ENCODE measurements at places on chromosomes 2 and 18. TPM values are rescaled to one million over a fixed set of nuclear protein-coding genes. Genes with fewer than 3 reads are reported as not detected.

DNA sequence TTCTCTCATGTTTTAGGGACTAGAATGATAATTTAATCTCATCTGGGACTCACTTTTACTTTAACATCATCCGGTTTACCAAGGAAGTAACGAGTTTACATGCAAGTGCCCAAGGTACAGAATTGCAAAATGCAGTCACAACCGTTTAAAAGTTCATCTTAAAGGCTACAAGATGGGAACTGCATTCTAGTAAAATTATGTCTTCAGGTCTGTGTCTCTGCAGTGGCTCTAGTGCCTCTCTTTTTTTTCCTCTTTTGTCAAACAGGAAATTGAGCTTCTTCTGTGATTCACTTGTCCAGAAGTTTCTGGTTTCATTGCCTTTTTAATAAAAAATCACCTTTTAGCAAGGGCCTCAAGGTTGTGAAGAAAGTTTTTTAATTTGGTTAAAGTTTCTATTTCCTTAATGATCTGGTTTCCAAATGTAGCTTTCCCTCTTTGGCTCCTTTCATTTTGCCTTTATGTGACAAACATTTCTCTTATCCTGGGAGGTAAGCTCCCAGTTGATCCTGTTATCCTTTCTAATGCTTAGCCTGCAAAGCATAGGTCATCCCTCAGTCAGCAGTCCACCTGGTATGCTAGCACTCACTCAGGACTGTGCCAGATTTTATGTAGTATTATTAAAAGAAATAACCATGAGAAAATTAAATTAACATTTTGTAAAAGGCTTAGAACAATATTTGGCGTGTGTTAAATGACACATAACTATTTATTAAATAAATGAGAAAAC lies 2.4 kb downstream of the GLS start:
- peak overlapping the region; percentile 79 for H3K4me3 ChIP-seq
- DNase-seq: no peak
- peaks cover 35% of the 10 kb centered on the region for H3K4me1 ChIP-seq
- no peaks in the 10 kb centered on the region for H3K27me3 ChIP-seq
- H3K36me3 ChIP-seq: peaks cover 43% of the 10 kb centered on the region

GRCh38 chr2:146985753-146986152 lies 859.1 kb upstream of the ACVR2A start:
- no peak overlapping the region for H3K27ac ChIP-seq
- peaks cover 7% of the 10 kb centered on the region for H3K27me3 ChIP-seq
- no peak overlapping the region for H3K4me3 ChIP-seq
- H3K36me3 ChIP-seq: no peaks in the 10 kb centered on the region
- no peaks in the 10 kb centered on the region for H3K4me1 ChIP-seq

GRCh38 chr18:21636769-21637168 lies 24.7 kb downstream of the SNRPD1 start:
- H3K4me3 ChIP-seq: no peak overlapping the region
- no peaks in the 10 kb centered on the region for H3K27me3 ChIP-seq
- no peak for DNase-seq
- H3K36me3 ChIP-seq: peaks cover 11% of the 10 kb centered on the region
- H3K4me1 ChIP-seq: peaks cover 8% of the 10 kb centered on the region

GRCh38 chr18:41642756-41643155 lies 312.3 kb upstream of the PIK3C3 start:
- H3K36me3 ChIP-seq: no peaks in the 10 kb centered on the region
- no peaks in the 10 kb centered on the region for H3K27me3 ChIP-seq

The MBD2 gene
- total RNA-seq: 143 TPM

The LMAN1 gene
- total RNA-seq: 121 TPM

The RAMP1 gene
- total RNA-seq: 0.30 TPM

The LYG2 gene
- not detected for total RNA-seq

DNA sequence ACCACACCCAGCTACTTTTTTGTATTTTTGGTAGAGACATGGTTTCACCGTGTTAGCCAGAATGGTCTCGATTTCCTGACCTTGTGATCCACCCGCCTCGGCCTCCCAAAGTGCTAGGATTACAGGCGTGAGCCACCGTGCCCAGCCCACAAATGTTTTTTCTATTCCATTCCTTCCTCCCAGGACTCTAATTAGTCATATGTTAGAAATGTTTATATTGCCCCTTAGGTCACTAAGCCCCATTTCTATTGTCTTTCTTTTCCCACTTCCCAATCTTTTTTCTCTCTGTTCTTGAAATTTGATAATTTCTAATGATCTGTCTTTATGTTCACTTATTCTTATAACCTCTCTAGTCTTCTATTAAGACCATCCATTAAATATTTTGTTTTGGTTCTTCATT lies 31.3 kb upstream of the CDCA7 start:
- H3K36me3 ChIP-seq: no peaks in the 10 kb centered on the region
- no peaks in the 10 kb centered on the region for H3K4me1 ChIP-seq
- no peak overlapping the region for H3K27ac ChIP-seq
- DNase-seq: no peak
- H3K4me3 ChIP-seq: no peak overlapping the region

The ASXL3 gene
- total RNA-seq: not detected

DNA sequence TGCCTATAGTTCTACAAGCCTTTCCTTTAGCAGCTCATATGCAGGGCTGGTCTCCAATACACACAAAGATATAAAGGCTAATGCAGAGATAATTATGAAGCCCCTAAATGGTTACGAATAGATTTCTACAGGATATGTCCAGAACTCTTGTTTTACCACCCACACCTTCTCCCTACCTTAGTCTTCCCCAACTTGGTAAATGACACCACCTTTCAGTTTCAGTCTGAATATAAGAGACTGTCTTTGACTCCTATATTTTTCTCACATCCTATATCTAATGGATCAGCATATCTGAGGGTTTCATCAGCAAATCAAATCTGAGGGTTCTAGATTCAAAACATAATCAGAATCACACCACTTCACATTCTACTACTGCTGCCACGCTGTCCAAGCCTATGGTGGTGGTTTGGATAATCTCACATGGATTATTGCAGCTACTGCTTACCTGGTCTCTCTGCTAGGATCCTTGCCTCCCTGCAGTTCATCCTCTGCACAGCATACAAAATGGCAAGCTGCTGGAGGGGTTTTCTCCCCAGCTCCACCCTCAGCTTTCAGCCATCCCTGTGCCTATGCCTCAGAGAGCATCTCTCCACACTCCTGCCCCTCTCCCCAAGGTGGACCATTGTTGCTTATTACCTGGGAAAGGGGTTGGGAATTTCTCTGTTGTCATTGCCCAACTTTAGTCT lies 178.0 kb upstream of the SPOPL start:
- H3K4me1 ChIP-seq: no peaks in the 10 kb centered on the region
- no peak for DNase-seq
- no peak overlapping the region for H3K4me3 ChIP-seq
- H3K27ac ChIP-seq: no peak overlapping the region
- no peaks in the 10 kb centered on the region for H3K36me3 ChIP-seq
- peaks cover 5% of the 10 kb centered on the region for H3K27me3 ChIP-seq

The ABHD3 gene
- 13.7 TPM for total RNA-seq

- H3K27ac ChIP-seq: no peak overlapping the region
- H3K4me1 ChIP-seq: no peaks in the 10 kb centered on the region
- no peaks in the 10 kb centered on the region for H3K27me3 ChIP-seq
- H3K4me3 ChIP-seq: no peak overlapping the region
These were observed 48.5 kb downstream of the SOCS6 start for GRCh38 chr18:70337139-70337972.

DNA sequence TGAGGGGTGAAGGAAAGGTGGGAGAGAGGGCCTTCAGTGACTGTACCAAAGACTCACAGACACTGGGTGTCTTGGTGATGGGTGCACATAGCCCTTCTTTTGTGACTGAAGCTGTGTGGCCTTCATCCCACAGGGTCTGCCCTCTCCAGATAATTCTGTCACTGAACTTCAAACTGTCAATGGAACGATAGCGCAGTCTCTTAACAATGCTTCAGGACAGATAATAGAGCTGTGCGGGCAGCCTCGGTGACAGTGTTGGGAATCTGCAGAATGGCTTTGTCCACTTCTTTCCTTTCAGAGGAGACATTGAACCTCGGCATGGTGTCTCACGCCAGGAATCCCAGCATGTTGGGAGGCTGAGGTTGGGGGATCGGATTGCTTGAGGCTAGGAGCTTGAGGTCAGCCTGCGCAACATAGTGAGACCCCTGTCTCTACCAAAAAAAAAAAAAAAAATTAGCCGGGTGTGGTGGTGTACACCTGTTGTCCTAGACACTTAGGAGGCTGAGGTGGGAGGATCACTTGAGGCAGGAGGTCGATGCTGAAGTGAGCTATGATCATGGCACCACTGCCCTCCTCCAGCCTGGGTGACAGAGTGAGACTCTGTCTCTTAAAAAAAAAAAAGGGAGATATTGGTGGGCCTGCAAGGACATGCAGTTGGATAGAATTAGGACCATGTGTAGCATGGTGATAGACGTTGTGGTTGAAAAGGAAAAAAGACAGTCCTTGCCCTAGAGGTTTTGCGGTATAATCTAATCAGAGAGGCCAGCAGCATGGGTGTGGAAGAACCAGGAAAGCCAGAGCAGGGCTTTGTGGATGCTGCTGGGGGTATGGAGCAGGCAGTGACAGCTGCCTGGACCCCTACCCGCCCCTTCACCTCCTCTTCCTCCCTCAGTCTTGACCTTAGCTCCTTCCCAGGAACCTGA lies 91.4 kb downstream of the LDLRAD4 start:
- no peaks in the 10 kb centered on the region for H3K27me3 ChIP-seq
- H3K27ac ChIP-seq: no peak overlapping the region
- peaks cover 9% of the 10 kb centered on the region for H3K36me3 ChIP-seq
- no peak overlapping the region for H3K4me3 ChIP-seq
- no peak for DNase-seq

DNA sequence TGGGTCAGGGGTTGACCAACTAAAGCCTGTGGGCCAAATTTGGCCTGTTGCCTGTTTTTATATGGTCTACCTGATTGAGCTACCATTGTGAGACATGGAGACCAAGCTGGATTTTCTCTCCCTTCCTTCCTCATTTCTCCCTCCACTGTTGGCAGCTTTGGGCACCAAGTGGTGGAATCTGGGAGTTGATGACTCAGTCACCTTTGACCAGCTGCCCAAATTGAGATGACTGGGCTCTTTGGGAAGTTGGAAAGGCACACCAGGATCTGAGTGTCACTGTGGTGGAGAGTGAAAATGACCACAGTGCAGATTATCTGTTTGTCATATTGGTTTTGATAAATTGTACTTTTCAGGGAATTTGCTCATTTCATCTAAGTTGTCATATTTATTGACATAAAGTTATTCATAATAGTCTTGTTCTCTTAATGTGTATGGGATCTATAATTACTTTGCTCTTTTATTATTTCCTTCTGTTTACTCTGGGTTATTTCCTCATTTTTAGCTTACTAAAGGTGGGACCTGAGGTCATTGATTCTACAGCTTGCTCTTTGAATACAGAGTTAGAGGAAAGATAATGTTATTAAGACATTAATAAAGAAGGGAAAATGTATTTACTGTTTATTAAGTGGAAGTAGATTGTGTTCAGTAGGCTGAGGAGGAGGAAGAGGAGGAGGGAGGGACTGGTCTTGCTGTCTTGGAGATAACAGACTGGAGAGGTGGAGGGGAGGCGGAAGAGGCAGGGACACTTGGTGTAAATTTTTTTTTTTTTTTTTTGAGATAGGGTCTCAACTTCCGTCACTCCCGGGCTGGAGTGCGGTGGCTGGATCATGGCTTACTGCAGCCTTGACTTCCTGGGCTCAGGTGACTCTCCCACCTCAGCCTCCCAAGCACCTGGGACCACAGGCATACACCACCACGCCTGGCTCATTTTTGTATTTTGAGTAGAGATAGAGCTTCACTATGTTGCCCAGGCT lies 31.8 kb downstream of the AGFG1 start:
- DNase-seq: no peak
- H3K27ac ChIP-seq: no peak overlapping the region
- H3K4me1 ChIP-seq: peaks cover 73% of the 10 kb centered on the region
- H3K4me3 ChIP-seq: no peak overlapping the region

GRCh38 chr2:176385219-176385759 lies 116.0 kb downstream of the MTX2 start:
- no peaks in the 10 kb centered on the region for H3K36me3 ChIP-seq
- no peak overlapping the region for H3K27ac ChIP-seq
- no peak overlapping the region for H3K4me3 ChIP-seq
- H3K4me1 ChIP-seq: no peaks in the 10 kb centered on the region
- H3K27me3 ChIP-seq: peaks cover 29% of the 10 kb centered on the region
- no peak for DNase-seq

The GDF7 gene
- 0.02 TPM for total RNA-seq

DNA sequence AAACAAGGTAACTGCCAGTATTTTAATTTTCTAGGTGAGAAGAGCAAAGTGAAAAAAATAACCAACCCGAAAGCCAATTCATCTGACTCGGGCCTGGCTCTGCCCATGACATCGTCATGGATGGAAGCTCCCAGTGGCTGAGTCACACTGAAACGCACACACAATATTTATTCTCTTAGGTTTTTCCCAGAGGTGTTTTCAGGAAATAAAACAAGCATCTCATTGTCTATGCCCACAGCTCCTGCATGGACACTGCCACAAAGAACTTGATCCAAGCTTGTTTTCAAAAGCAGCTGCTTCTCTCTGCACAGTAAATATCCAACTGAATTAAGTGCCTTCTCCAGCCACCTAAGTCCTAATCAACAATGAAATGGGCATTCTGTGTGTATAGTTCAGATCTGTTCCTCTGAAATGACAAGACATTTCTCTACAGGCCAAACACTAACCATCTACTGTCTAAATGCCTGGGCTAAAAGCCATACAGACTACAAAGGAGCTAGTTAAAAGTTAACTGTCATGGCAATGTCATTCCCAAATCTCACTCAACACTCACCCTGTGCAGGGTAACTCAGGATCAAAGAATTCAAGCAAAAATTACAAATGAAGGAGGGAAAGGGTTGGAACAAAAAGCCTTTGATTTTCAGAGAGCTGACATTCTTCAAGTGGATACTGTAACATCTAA lies 62.9 kb downstream of the RPL31 start:
- H3K36me3 ChIP-seq: no peaks in the 10 kb centered on the region
- H3K4me3 ChIP-seq: no peak overlapping the region
- no peaks in the 10 kb centered on the region for H3K27me3 ChIP-seq

The C2orf78 gene
- not detected for total RNA-seq

GRCh38 chr2:151976945-151977353 lies 121.9 kb downstream of the CACNB4 start:
- peak; percentile 47 for DNase-seq
- no peak overlapping the region for H3K4me3 ChIP-seq
- no peak overlapping the region for H3K27ac ChIP-seq
- no peaks in the 10 kb centered on the region for H3K36me3 ChIP-seq
- H3K27me3 ChIP-seq: no peaks in the 10 kb centered on the region

GRCh38 chr2:217610401-217610814 lies 392.4 kb downstream of the TNS1 start:
- peak; percentile 84 for DNase-seq
- peaks cover 56% of the 10 kb centered on the region for H3K4me1 ChIP-seq
- H3K27ac ChIP-seq: peak overlapping the region; percentile 88
- no peaks in the 10 kb centered on the region for H3K36me3 ChIP-seq

GRCh38 chr18:59612381-59612780 lies 84.8 kb downstream of the CCBE1 start:
- H3K27me3 ChIP-seq: peaks cover 2% of the 10 kb centered on the region
- H3K4me1 ChIP-seq: no peaks in the 10 kb centered on the region
- no peak overlapping the region for H3K4me3 ChIP-seq
- no peak overlapping the region for H3K27ac ChIP-seq
